ENCODE measurements at places on chromosomes 7 and 10. TPM values are rescaled to one million over a fixed set of nuclear protein-coding genes. Genes with fewer than 3 reads are reported as not detected.

INSIG1 gene
- 52.0 TPM for polyA plus RNA-seq

GRCh38 chr10:73968098-73968521 lies 29.8 kb upstream of the VCL start:
- no peak for DNase-seq

TYW1 gene
- 17.8 TPM for polyA plus RNA-seq

ZNF716 gene
- not detected for polyA plus RNA-seq

ABCB8 gene
- polyA plus RNA-seq, result 19.5 TPM

DNA sequence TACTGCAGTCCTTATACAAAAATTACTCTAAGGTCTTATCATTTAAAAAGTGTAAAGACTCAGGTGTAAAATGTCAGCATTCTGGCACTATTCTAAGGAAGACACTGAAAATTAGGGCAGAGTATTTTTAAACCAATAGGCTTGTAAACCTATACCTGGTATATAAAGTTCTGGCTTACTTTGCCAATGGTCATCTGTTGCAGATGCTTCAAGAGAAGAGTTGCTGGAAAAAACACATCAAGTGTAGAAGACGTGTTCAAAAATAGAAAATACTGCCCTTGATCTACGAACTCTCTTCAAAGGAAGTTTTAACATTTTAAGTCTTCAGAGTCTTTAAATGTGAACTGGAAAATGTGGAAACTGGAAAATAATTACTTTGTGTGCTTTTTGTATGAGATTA lies 23.9 kb downstream of the NT5C3A start:
- no peak for DNase-seq

DLX6 gene
- not detected for polyA plus RNA-seq

DNA sequence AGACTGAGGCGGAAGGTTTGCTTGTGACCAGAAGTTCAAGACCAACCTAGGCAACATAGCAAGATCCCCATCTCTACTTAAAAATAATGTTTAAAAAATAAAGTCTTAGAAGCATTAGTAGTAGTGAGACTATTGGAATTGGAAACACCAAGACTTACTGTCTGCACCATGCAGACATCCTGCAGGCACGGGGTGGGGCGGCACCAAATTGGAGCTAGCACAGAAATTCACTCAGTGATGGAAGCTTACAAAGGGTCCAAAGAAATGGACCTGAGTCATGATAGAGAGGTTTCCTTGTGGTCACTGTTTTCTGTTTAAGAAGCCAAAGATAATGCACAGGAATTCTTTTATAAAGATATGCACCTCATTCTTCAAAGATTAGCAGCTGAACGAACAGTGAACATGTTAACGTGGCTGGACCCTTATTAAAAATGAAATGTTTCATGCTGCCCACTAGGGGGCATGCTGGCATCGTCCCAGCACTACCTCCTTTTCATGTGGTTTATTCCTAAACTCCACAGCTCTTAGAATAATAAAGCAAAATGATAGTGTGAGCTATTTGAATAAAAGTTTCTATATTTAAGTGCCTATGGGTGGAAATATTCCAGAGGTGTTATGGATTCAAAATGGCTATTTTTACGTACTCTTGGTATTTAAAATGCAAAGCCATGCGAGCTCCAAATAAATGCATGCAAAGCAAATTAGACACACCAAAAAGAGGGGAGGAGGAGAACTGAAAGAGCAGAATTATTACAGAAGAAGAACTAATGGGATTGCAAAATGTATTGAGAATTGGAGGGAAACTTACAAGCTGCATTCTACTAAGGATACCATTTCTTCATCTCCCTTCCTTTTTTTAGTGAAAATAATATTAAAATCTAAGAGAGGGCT lies 28.6 kb downstream of the PDSS1 start:
- peak; percentile 64 for DNase-seq

GRCh38 chr7:47497367-47498096 lies 84.4 kb downstream of the TNS3 start:
- no peak for DNase-seq

CPA1 gene
- polyA plus RNA-seq, result not detected

DNA sequence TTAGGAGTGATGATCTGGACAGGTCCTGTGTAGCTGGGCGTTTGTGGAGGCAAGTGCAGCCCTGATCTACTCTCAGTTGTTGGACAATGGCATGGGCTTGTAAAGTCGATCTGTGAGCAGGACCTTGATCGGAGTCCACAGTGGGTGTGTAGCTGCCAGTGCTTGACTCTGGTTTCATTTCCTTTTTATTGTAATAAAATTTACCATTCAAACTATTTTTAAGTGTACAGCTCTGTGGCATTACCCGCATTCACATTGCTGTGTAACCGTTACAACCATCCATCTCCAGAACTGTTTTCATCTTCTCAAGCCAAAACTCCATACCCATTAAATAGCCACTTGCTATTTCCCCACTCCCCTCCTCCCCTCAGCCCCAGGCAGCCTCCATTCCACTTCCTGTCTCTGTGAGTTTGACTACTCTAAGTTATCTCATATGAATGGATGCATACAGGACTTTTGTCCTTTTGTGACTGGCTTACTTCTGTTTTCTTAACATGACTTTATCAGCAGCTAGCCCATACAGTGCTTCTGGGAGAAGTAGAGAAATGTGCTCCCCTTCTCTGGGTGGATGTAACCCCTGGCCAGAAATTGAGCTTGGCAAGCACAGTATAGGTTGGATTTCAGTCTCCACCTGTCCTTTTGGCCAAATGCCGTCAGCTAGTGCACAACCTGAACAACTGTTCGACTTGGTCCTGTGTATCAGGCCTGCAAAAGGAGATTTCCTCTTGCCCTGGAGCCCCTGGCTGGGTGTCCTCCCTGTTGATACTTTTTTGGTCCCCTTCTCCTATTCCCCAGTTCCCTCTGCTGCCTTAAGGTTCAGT lies 180.0 kb downstream of the LRMDA start:
- DNase-seq, result no peak

ZNF117 gene
- polyA plus RNA-seq, result 0.46 TPM

DNA sequence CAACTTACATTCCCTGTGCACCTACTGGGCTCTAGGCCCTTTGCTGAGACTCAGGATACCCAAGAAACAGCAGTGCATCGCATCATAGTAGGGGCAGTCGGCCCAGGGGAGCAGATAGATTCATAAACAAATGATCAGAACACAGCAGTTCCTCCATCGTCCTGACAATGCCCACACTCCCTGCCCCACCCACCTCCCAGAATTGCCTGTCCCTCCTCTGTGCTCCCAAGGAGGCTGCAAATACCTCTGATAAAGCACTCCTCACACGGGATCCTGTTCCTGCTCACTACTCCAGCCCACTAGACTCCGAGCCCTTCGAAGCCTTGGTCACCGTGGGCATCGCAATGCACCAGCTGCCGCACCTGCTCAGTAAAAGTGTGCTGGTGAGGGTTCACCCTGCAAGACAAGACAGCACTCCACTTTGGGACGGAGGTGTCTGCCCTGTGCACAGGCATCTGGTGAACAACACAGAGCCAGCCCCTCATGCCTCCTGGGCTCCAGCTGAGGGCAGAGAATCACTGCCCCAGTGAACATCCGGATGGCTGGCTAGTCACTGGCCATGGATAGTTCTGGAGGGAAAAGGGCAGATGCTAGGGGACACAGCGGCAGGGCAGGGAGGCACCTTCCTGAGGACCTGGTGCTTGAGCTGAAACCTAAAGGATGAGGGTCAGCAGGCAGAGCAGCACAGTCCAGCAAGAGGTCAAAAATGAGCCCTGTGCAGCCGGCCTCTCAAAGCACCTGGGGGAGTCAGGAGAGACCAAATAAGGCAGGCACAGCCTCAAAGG lies 60.7 kb downstream of the TNS3 start:
- DNase-seq, result no peak

DNA sequence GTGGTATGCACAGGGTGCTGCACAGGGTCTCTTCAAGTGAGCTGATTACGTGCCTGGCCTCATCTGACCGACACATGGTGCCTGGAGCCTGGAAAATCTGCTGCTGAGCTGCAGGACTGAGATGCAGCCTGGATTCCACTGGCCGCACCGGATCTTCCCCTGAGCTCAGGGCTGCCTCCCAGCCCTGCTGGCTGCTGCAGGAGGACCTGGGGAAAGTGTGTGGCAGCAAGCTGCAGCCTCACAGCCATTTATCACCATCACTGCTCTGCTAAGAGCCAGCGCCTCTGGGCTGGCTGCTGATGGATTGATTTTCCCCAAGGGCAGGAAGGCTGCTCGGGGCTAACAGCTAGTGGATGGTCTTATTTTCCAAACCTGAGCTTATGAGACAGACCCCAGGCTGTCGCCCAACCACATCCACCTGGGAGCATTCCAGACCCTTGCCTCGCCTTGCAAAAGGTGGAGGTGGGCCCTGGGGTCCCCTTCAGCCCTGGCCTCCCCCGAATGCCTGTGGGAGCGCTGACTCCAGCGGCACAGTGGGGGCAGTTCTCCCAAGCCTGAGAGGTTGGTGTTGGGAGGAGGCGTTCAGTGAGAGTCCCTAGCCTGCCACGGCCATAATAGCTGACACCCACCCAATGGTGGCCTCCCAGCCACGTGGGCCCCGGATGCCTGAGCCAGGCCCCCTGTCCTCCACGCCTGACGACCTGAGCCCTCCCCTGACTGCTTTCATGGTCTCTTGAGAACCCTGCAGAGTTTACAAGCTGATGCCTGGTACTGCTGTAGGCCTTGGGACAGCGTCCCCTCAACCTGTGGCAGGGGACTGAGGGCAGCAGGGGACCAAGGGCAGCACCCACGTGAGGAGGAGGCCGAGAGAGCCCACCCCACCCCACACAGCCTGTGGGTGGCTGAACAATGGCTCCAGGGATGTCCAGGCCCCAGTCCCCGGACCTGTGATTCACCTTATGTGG lies 38.2 kb downstream of the STK32C start:
- no peak for DNase-seq

NAT16 gene
- not detected for polyA plus RNA-seq

DNA sequence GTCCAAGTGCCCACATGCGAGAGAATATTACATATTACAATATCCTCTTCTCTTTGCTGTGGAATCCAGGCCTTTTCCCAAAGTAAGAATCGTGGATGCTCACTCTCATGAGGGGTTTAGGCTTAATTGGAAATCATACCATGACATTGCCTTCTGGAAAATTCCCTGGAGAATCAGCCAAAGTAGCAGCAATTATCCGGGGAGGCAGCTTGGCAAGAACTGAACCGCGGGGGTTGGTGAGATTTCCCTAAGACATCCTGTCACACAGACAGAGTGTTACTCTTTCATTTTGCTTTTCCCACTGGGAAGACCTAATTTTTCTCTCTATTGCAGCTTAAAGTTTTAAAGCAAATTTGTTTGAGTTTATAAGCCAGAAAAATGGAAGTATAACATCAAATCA lies 463.6 kb upstream of the DPP6 start:
- DNase-seq, result no peak

SEPHS1 gene
- polyA plus RNA-seq, result 19.2 TPM

- DNase-seq, result no peak
Measured at GRCh38 chr7:47380325-47381133, 201.4 kb downstream of the TNS3 start.

DNA sequence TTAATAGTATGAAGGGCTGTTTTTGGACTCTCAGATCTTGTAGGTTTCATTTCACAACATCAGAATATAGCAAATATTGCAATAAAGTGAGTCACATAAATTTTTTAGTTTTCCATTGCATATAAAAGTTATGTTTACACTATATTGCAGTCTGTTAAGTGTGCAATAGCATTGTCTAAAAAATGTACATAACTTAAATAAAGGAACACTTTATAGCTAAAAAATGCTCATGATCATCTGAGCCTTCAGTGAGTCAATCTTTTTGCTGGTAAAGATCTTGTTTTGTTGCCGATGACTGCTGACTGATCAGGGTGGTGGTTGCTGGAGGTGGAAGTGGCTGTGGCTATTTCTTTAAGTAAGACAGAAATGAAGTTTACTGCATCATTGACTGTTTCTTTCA lies 42.0 kb downstream of the ABCA13 start:
- DNase-seq, result no peak

GRCh38 chr7:140232957-140233917 lies 56.5 kb upstream of the KDM7A start:
- no peak for DNase-seq

DNA sequence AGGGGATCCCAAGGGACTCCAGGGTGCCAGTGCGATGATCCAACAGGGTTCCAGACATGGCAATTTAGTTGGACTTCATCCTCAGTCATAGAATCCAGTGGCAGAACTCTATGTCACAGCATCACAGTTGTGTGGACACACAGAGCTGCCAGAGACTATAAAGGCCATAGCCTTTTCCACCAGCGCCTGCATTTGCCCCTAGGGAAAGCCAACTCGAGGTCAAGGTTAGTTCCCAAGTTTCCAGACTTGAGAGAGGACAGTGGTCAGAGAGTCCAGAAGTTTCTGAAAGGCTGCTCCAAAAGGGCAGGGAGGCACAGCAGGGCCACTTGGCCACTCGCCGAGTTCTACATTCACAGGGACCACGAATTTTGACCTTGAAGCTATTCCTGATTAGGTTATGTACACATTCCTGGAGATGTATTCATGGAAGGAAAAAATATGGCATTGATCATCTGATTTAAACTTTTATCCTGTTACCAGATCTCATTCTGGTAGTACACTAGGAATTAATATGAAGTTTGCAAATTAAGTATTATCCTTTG lies 170.1 kb downstream of the KCNMA1 start:
- no peak for DNase-seq

IL2RA gene
- polyA plus RNA-seq, result 159 TPM

OPALIN gene
- polyA plus RNA-seq, result not detected

DNA sequence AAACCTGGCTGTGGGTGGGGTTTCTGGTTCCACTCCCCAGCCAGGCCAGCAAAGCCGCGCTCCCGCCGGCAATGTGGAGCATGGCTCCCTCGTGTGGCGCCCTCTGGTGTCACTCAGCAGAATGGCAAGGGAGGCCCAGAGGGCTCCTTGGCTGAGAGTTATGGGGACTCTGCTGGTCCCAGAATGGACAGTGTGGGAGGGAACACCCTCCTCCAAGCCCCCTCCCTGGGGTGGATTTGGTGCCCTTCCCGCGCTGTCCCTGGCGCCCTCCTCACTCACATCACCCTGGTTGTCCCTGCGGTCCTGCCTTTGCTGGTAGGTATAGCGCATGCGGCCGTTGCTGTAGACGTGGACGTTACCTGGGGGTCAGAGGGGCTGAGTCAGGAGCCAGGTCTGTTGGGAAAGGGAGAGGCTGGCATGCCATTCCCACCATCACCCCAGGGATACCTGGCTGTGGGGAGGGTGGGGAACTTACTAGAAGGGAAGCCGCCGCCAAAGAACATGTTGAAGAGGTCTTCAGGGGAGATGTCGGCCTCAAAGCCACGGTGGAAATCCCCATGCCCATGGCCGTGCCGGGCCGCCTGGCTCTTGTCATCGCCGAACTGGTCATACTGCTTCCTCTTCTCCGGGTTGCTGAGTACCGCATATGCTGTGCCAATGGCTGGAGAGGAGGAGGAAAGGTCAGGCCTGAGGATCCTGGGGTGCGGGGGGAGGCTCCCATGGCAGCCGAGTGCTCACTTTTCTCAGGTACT lies 14.0 kb downstream of the DNAJB12 start:
- DNase-seq, result peak; percentile 71

FGFBP3 gene
- 0.68 TPM for polyA plus RNA-seq
